ENCODE measurements at places on chromosomes 6 and 20.

DNA sequence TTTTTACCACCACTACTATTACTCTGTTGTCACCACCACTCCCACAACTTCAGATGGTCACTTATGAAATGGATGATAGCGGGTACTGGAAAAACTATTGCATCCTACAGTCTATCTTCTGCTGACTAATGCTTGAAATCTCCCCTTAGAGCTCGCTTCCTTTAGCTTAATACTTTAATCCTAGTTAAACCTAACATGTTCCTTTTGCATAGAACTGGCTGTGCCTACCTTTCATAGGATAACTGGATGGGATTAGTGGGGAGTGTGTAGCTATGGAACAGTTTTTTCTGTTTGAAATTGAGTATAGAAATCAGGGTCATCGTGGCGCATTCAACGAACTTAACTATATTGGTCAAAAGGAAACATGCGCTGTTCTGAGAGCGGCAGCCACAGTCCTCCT, 294.7 kb downstream of the FARS2 start:
- DNase-seq, result no peak

- no peak for DNase-seq
Measured at GRCh38 chr6:44045672-44046015, 81.6 kb downstream of the MRPL14 start.

- DNase-seq, result peak; percentile 51
Measured at GRCh38 chr6:37125774-37126492, 44.0 kb upstream of the PIM1 start.

DNA sequence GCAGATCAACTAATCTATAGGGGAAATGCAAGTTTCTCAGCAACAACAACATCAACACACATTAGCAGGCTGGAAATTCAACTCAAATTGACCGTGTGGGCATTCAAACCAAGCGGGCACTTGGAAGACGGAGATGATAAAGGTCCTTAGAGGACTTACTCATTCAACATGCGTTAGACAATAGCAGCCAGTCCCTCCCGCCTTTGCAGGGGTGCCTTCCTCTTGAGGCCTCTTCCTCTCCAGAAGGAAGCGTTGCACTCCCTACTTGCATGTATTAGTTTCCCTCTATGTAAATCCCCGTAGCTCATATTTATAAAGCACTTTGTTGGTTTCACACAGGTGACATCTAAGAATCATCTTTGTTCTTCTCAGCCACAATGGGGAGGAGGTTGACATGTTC, 300.8 kb upstream of the STXBP5 start:
- DNase-seq, result no peak

- DNase-seq, result no peak
Measured at GRCh38 chr6:57013521-57013926, 33.0 kb upstream of the KIAA1586 start.

DNA sequence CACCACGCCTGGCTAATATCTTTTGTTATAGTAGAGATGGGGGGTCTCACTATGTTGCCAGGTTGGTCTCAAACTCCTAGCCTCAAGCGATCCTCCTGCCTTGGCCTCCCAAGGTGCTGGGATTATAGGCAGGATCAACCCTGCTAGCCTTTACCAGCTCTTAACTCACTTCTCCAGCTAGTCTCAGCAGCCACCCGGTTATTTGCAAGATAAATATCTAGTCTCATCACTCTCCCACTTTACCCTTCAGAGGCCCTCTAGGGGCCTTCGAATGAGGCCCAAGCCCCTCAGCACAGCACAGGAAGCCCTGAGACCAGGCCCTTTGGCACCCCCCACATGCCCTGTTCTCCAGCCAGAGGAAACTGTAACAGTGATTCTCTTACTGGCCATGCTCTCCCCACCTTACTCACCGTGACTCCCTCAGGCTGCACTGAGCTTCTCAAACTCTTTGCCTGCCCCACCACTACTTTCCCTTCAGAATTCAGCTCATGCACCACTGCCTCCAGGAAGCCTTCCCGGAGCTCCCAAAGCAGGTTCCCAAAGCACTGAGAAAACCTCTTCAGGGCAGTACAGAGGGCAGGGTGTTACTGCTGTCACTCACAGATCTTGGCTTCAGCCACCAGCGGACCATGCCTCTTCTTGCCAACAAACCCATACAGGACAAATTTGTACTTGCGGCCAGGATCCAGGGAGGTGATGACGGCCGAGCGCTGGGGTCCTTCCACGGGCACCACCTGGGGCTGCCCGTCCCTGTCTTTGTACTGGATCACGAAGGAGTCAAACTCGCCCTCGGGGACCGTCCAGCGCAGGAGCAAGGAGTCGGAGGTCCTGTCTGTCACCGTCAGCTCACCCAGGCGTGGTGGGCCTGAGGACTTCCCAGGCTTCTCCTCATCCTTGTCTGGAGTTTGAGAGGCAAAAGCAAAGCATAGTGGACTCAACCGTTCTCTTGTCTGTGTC, 25.0 kb downstream of the TNXB start:
- DNase-seq, result no peak

GRCh38 chr6:127967708-127968107, 66.8 kb upstream of the THEMIS start:
- DNase-seq, result no peak

- DNase-seq, result no peak
Measured at GRCh38 chr6:159578629-159579028, 114.4 kb downstream of the SOD2 start.

DNA sequence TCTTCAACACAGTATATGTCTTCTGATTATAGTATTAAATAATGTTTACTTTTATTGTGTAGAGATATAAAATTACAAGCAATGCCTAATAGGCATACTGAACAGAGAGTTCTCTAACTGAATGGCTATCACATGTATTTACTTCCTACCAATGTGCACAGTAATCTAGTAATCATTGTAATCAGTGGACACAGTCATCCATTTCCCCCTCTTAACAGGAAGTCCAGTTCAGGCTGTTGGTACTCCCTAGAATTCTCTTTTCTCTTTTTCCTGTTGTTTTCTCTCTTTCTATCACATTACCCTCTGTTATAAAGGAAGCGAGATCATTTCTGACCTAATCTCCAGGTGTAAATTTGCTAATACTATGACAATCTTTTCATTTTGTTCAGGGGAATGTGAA, 172.5 kb downstream of the HTR1B start:
- no peak for DNase-seq

Measured in left renal pelvis (tissue), 4 donors.